ENCODE measurements at places on chromosomes 6 and 20. TPM values are rescaled to one million over a fixed set of nuclear protein-coding genes. Genes with fewer than 3 reads are reported as not detected.

TRMT6 gene
- 26.8 TPM for total RNA-seq

ANKRD66 gene
- total RNA-seq: not detected

AGER gene
- total RNA-seq: 9.2 TPM

HLA-DPB1 gene
- 601 TPM for total RNA-seq

CST4 gene
- total RNA-seq: not detected

PAK5 gene
- not detected for total RNA-seq

PI3 gene
- not detected for total RNA-seq

VSX1 gene
- not detected for total RNA-seq

ANKEF1 gene
- 3.3 TPM for total RNA-seq

ZSCAN23 gene
- 3.3 TPM for total RNA-seq
